ENCODE measurements at places on chromosomes 5 and 9.

- DNase-seq = no peak
Measured at GRCh38 chr5:180675036-180675635, 25.7 kb upstream of the FLT4 start.

DNA sequence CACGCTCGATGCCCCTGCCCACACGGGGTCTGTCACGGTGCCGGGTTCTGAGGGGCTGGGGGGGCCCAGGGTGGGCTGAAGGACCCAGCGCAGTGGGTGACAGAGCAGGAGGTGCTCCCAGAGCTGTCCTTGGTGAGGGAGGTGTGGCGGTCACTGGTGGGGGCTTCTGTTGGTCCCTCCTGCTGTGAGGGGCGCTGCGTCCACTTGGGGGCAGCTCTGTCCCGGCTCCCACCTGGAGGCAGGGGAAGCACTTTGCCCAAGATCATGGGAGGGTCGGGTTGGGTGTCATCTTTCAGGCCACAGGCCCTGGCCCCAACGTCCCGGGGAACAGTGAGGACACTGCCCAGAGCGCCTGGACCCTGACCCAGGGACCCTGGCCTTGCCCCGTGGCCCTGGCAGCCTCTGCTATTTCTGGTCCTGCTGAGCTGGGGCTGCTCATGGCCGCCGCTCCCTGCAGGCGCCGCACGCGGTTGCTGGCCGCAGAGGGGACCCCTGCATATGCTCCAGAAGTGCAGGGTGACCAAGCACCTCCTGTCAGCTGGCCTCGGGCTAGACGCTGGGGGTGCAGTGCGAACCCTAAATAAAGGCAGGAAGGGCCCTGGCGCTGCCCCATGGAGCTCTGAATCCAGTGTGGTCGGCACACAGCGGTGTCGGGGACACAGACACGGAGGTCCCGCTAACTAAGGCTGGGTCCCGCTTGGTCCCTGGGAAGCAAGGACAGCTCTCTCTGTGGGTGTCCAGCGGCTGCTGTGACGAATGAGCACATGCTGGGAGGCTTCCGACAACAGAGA, 11.6 kb upstream of the RNU6ATAC start:
- DNase-seq = no peak

DNA sequence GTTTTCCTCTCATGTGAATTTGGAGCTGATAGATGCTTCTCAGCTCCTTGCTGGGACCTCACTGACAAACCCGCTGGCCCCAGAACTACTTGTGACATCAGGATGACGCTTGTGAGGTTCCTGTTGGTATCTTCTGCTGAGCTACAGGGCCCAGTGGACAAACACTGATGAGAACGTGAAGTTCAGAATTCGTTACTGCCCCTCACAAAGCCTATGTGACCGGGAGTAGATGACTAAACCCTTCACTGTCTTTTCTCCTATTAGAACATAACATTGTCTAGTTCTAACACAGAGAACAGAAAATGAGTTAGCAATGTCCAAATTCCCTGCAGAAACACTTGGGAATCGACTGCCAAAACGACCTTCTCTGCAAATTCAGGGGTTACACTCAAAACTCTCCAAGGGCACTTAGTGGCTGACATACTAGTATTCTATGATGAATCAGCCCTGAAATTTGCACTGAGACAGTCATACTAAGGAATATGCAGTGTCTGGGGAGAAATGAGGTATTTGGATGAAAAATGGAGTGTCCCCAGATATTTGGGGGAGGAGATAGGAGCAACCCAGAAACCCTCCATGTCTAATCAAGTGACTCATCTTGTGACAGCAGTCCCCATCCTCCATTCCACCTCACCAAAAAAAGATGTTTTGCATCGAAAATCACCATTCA, 143.2 kb upstream of the TRIM32 start:
- peak; percentile 20 for DNase-seq

GRCh38 chr9:97711223-97711626, 14.1 kb upstream of the XPA start:
- peak; percentile 15 for DNase-seq

- no peak for DNase-seq
Measured at GRCh38 chr5:113245427-113246225, 189.2 kb downstream of the TSSK1B start.

DNA sequence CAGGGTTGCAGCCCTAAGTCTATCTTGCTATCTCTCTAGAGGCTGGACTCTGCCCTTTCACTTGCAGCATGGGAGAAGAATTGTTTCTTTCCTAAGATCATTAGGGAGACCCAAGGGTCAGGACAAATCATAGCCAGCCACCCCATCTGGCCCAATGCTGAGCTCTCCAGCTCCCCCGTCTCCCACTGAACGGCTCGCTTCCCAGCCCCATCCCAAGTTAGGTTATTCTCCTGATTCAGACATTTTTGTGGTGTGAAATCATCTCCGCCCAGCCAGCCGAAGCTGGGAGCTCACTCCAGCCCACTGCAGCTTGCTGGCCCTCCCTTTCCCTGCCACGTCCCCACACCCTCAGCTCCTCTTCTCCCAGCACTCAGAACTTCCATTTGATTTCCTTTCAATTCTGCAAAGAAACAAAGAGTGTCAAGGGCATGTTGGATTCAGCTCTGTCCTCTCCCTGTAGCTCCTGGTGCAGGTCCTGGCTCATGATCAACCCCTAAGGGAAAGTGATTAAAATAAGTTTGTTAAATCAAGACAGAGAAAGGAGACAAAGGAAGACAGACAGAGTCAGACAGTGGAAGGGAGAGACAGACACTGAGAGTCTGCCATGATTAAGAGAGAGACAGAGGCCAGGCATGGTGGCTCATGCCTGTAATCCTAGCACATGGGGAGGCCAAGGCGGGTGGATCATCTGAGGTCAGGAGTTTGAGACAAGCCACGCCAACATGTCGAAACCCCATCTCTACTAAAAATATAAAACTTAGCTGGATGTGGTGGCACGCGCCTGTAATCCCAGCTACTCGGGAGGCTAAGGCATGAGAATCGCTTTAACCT, 12.6 kb upstream of the SPARC start:
- peak; percentile 98 for DNase-seq

GRCh38 chr5:173197375-173197891, 37.6 kb downstream of the NKX2-5 start:
- DNase-seq = peak; percentile 2

GRCh38 chr5:115209279-115209678, 39.6 kb upstream of the TRIM36 start:
- no peak for DNase-seq

- DNase-seq = no peak
Measured at GRCh38 chr5:71938895-71939294, 168.4 kb upstream of the MAP1B start.

GRCh38 chr5:33074548-33074947, 363.4 kb downstream of the NPR3 start:
- peak; percentile 35 for DNase-seq

GRCh38 chr9:82939451-82939850, 123.5 kb downstream of the RASEF start:
- DNase-seq = peak; percentile 50

GRCh38 chr9:84947412-84947972, 278.0 kb downstream of the NTRK2 start:
- no peak for DNase-seq

GRCh38 chr9:84701801-84702200, 32.3 kb downstream of the NTRK2 start:
- no peak for DNase-seq

- no peak for DNase-seq
Measured at GRCh38 chr5:180910735-180911134, 11.8 kb downstream of the BTNL8 start.

DNA sequence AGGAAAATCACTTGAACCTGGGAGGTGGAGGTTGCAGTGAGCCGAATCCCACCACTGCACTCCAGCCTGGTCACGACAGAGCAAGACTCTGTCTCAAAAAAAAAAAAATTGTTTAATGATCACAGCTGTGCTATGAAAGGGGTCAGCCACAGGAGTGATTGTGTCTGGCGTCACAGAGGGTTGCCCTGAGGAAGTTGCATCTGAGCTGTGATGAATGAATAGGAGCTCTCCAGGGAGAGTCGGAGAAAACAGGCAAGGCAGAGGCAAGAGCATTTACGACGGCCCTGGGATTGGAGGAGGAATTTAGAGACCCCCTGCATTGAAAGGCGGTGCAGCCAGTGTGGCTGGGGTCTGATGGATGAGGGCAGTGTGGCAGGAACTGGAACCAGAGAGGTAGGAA, 25.1 kb downstream of the NAIF1 start:
- DNase-seq = no peak

- DNase-seq = no peak
Measured at GRCh38 chr5:166823360-166823759, 1468.1 kb upstream of the WWC1 start.

- DNase-seq = no peak
Measured at GRCh38 chr9:131500377-131500776, 2.3 kb upstream of the POMT1 start.

DNA sequence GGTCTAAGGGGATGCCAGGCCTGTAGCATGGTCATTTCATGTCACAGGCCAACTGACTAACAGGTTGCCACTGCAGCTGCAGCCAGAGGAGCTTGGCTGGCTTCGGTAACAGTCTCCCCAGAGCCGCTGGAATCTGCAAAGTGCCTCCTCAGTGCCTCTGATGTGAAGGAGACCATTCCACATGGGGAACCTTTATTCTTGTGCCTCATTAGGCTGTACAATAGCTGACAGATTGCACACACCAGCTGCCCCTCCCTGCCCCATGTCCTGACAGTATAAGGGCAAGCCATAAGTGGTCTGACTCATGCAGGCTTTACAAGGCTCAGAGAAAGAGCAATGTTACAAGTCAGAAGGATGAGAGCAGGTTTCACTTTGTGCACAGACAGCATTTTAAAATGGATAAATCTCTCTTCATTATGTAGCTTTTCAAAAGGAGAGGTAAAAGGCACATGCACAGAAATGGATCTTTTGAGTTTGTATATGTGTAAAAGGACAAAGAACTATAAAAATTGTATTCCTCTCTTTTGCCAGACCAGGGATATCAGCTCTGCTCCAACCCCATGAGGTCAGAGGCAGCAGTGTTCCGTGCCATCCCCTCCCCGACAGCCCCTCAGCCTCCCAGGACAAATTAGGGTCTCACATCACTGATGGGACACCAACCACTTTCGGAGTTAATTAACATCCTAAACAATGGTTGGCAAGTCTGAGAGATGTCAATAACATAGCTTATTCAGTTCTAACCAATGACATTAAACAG, 467.8 kb downstream of the TMEM232 start:
- peak; percentile 71 for DNase-seq

DNA sequence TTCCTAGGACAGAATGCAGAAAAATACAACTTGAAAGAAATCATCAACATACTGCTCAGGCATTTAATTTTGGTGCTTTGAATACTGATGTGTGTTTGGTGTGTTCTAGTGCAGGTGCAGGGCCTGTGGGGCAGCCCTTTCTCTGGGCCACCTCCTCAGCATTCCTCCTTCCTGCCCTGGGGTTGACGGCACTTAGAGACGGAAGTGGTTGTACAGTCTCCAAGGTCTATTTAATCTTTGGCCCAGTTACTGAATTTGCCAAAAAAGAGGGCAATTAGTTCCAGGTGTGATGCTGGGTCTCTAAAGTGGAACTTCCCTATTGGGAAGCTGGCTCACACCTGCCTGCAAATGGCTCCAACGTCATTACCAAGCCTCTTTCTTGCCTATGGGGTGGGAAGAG, 269.0 kb downstream of the SH3GL2 start:
- DNase-seq = no peak

- peak; percentile 42 for DNase-seq
Measured at GRCh38 chr5:79464695-79465332, 49.1 kb downstream of the HOMER1 start.

Data from astrocyte of the hippocampus (primary cell).